ENCODE measurements at places on chromosomes 16 and 17.

DNA sequence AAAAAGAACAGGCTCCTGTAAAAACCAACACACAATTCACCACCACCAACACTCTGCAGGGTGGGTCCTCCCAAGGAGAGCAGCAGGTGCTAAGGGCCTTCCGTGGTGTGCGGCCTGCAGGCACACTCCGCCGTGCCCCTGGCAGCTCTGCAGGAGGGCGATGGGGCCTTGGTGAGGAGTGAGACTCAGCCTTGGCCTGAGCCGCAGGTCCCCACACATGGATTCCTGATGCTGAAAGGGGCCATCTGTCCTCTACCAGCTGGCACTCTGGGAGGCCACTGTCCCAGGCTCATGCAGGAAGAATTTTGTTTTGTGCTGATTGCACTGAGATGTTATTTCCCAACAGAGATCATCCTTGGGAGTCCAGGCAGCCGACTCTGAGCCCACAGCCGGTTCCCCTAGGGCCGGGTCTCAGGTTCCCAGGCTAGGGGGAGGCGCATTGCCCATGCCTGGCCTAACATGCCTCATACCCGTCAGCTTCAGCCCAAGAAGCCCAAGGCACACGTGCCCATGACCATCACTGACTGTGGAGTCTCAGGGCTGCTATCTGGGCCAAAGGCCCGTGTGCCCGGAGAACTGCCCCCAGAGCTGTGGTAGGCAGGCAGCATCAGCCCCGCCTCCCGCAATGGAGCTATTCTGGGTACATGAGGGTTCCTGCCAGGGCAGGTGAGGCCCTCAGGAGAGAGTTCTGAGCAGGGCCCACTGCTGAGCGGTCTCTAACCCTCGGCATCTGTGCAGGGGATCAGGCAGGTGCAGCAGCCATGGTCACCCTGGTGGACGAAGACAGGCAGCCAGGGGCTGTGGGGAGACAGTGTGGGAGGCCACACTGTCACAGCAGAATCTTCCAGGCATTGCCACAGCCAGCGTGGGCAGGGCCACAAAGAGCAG, 97.9 kb upstream of the ZNF469 start:
- no peak for DNase-seq

DNA sequence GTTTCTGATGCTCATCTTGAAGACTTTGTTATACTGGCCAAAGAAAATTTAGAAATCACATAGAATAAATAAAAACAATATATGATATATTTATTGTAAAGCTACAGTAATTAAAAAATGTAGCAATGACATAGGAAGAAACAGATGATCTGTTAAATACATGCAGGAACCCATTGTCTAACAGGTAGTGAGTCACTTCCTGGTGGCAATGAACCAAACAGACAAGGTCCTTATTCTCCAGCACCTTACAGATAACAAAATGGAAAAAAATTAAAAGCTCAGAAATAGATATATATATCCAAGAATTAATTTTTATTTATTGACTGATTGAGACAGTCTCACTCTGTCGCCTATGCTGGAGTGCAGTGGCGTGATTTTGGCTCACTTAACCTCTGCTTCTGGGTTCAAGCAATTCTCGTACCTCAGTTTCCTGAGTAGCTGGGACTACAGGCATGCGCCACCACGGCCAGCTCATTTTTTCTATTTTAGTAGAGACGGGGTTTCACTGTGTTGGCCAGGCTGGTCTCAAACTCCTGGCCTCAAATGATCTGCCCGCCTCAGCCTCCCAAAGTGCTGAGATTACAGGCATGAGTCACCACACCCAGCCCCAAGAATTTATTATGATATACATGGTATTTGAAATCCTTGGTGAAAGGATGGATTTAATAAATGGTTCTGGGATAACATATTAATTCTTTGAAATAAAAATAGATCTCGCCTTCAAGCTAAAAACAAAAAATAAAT, 7.5 kb downstream of the NETO2 start:
- peak; percentile 47 for DNase-seq

DNA sequence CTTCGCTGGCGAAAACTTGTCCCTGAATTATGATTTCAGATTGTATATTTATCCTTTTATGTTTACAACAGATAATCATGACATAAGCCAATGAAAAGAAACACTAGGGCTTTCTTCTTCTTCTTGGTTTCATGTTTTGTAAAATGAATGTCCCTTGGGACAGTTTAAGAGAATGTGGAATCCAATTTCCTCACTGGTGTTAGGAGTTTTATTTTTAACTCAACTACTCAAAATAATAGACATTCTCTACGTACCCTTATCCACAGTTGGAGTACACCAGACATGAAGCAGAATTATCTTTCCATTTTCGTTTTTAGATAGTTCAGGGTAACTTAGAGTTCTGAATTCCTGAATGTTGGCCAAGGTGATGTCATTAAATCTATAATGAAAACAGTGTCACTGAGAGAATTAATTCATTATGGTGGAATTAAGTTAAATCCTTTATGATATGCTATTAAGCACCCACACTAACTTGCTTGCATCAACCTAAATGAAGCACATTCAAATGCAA, 43.4 kb downstream of the IRX6 start:
- no peak for DNase-seq

- no peak for DNase-seq
Observed at GRCh38 chr17:50477976-50478375, 684 bp upstream of the RSAD1 start.

DNA sequence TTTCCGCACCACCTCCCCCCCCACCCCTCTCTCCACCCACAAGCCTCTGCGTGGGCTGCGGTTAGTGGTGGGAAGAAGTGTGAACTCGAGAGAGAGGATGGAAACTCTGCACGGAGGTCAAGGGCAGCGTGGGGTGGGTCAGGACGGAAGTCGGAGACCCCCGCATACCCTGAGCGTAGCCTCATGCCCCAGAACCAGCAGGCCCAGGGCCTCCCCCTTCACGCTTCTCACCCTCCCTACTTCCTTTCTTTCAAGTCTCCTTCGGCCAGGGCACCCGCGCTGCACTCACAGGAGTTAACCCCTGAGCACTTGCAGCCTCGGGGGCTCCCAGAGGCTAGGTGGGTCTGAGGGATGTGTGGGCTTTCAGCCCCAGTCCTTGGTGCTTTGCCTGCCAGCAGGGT, 9.2 kb downstream of the TBKBP1 start:
- DNase-seq: no peak

GRCh38 chr17:50952013-50952412, 85.9 kb upstream of the TOB1 start:
- no peak for DNase-seq

- DNase-seq: peak; percentile 57
Observed at GRCh38 chr17:39623356-39623950, 3.3 kb upstream of the PPP1R1B start.

- DNase-seq: no peak
Observed at GRCh38 chr16:4976079-4976478, 17.9 kb downstream of the SEC14L5 start.

Data from SW 1271 (cell line).